Activated T-helper 17 cell treated with anti-CD3 and anti-CD28 coated beads, Interleukin-2, amount 50 U/mL, for 72 hours (primary cell): ENCODE measurements at places on chromosomes 7 and 10. TPM values are rescaled to one million over a fixed set of nuclear protein-coding genes. Genes with fewer than 3 reads are reported as not detected.

DNA sequence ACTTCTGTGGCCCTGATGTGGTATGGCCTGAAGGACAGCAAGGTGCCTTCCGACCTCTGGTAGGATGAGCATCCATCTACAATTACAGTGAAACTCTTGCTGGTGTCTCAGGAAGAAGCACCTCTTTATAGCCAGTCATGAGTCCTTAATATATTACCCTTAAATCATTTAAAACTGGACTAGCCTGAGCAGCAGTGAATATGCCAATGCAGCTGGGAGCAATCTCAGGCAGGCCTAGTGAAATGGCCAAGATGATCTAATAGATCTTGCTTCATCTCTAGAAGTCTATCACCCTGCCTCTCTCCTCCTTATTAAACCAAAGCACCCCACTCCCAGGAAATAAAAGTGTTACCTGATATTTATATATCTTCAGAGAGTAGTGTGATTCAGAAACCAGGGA lies 66.7 kb upstream of the SORCS3 start:
- no peak for ATAC-seq

- ATAC-seq, result no peak
Observed at GRCh38 chr10:18290651-18291313, 150.6 kb downstream of the CACNB2 start.

DNA sequence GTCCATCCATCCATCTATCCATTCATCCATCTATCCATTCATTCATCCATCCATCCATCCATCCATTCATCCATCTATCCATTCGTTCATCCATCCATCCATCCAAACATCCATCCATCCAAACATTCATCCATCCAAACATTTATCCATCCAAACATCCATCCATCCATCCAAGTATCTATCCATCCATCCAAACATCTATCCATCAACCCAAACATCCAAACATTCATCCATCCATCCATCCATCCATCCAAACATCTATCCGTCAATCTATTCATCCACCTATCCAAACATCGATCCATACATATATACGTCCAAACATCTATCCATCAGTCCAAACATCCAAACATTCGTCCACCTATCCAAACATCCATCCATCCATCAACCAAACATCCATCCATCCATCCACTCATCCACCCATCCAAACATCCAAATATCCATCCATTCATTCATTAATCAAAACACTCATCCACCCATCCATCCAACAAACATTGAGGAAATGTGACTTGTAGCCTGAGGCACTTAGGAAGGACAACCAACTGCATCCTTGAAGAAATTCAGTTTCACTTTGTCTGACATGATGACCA lies 28.8 kb upstream of the MYH16 start:
- ATAC-seq, result no peak

DNA sequence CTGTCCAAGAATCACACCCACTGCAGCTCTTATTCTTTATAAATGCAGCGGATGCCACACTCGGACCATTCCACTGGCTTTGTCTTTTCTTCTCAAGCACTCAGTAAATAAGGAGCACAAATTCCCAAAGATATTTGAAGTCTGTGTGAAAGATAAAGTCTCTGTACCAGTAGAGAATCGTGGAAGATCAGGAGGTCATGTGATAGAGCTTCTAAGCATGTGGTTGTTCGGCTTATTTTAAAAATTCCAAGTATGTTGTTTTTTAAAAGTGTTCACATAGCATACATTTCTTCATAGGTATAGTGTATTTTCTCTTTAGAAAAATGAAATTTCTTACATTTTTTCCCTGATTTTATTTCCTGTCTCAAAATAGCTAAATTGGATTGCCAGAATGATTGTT lies 75.8 kb downstream of the NOC3L start:
- ATAC-seq, result no peak

GRCh38 chr10:113319479-113319878 lies 233.4 kb upstream of the HABP2 start:
- no peak for ATAC-seq

- no peak for ATAC-seq
Observed at GRCh38 chr7:45627691-45628456, 53.7 kb downstream of the ADCY1 start.

- ATAC-seq, result no peak
Observed at GRCh38 chr10:119395280-119396007, 147.1 kb downstream of the RGS10 start.

GRCh38 chr10:38038932-38039245 lies 28.4 kb downstream of the ZNF33A start:
- peak; percentile 73 for ATAC-seq

DNA sequence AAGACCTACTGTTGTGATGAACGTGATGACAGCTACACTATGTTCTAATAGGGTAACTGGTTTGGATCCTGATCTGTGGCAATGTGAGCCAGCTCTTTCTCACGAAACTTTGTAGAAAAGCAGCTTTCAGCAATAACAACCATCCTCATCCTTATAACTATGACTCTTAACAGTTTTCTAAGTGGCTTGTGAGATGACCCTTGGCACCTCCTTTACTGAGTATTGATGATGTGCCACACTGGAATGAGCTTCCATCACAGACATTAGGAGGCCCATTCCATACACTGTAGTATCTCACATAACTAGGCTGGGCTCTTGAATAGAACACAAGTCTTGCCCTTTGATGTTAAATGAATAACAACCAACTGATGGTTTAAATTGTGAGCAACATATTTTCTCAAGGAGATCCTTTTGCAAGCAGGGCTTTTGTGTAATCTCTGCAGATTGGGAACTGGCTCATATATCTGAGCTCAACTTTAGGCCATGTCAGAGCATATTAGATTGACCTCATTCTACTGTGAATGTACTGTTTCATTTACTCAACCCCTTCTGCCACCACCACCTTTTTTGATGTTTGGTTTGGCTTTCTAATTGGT lies 46.4 kb downstream of the MYPN start:
- no peak for ATAC-seq

DNA sequence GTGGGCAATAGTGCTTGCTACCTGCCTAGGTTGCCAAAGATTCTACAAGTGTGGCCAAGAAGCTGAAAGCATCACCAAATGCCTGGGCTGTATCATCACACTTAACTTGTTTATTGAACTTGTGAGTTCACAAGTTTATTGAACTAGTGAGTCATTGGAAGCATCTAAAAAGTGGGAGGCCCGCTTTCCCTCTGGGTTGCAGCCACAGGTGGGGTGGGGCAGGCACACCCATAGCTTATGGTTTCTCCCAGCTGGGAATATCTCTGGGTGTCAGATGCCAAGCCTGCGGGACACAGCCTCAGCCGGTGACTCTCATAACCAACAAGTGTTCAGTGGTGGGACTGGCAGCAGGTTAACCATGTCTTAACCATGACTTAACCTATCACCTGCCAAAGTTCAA lies 145.9 kb upstream of the FAM13C start:
- ATAC-seq, result no peak

GRCh38 chr10:26219676-26220075 lies 3.1 kb downstream of the GAD2 start:
- ATAC-seq, result no peak

- no peak for ATAC-seq
Observed at GRCh38 chr7:1882451-1882850, 212.4 kb downstream of the ELFN1 start.

- ATAC-seq, result no peak
Observed at GRCh38 chr10:92142512-92142911, 148.4 kb downstream of the CPEB3 start.

The MACC1 gene
- total RNA-seq, result 1.5 TPM

The ACTL6B gene
- total RNA-seq, result not detected

The SEC31B gene
- 127 TPM for total RNA-seq

The LRRN3 gene
- 9.6 TPM for total RNA-seq

The DLX5 gene
- total RNA-seq, result not detected

The FIGNL1 gene
- total RNA-seq, result 62.5 TPM

The CPA5 gene
- total RNA-seq, result 27.6 TPM
